Dermis microvascular lymphatic vessel endothelial cell (primary cell): ENCODE measurements at places on chromosomes 7 and 10.

- DNase-seq = no peak
These were observed 11.9 kb downstream of the CDH23 start for GRCh38 chr10:71408436-71409225.

DNA sequence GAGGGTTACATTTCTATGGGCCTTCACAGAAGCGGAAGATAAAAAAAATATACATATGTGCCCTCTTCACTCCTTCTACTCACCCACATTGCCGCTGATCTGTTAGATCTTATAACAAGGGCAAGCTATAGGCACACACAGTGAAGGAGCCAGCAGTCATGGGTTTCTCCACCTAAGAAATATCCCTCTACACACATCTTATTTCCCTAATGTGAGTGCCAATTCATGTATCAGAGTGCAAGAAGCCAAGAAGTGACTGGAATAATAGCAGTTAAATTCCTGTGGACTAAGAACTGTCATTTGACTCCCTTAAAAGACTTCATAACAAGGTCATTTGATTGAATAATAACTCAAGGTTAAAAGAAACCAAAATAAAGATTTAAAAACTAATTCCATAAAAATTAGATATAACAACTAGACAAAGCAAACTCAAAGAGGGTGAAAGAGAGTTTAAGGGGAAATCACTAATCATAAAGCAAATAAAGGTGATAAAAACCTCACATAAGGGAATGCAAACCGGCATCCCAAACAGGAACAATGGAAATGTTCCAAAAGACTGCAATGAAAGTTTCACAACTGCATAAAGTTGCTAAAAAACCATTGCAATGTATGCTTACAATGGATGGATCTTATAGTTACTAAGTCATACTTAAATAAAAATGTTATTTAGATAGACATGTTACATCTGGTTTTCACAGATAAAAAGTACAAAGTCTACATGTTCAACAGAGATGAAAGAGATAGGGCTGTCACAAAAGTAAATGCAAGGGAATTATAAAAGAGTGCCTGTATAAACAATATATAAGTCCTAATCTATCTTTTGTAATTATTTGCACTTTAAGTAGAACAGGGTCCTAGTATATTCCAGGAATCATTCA, 42.8 kb downstream of the ARHGAP21 start:
- no peak for DNase-seq

DNA sequence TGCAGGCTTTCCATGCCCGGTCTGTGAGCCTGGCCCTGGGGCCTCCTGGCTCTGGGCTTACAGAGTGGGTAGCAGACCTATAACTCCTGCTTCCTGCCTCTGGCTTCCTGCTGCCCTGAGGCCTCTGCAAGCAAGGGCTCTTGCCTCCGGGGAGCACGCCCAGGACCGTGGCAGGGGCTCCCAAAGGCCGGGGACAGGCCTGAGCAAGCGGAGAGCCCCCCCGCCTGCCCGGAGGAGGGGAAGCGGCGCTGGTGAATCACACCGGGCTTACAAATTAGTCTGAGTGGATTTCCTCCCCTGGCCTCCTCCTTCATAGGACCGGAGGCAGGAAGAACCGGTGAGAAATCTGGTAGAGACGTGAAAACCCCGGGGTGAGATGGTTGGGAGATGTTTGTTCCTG, 1.5 kb upstream of the MYL10 start:
- DNase-seq = no peak

GRCh38 chr7:116969371-116969902, 16.1 kb downstream of the ST7 start:
- DNase-seq = no peak

- DNase-seq = no peak
These were observed 454.1 kb downstream of the PARD3 start for GRCh38 chr10:34360984-34361383.

- no peak for DNase-seq
These were observed 991.5 kb downstream of the NRG3 start for GRCh38 chr10:82866424-82867020.

GRCh38 chr10:14399641-14400040, 68.9 kb upstream of the FRMD4A start:
- DNase-seq = no peak

GRCh38 chr10:15369256-15370211, 1.6 kb downstream of the FAM171A1 start:
- no peak for DNase-seq

GRCh38 chr7:128406314-128407232, 3.2 kb downstream of the IMPDH1 start:
- DNase-seq = no peak

DNA sequence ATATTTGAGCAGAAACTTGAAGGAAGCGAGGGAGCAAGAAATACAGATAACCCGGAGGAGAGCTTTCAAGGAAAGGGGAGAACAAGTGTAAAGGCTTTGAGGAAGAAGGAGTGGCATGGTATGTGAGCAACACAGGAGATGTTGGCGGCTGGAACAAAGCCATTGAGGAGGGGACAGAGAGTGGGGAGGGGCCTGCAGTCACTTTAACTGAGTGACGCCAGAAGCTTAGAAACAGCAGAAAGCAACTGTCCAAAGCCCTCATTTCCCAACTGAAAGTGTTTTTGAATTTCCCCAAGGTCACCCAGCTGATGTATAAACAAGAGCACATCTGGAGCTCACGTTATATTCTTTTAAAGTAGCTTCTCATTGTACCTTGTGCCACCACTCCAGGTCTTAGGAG, 19.1 kb downstream of the AUTS2 start:
- DNase-seq = no peak

DNA sequence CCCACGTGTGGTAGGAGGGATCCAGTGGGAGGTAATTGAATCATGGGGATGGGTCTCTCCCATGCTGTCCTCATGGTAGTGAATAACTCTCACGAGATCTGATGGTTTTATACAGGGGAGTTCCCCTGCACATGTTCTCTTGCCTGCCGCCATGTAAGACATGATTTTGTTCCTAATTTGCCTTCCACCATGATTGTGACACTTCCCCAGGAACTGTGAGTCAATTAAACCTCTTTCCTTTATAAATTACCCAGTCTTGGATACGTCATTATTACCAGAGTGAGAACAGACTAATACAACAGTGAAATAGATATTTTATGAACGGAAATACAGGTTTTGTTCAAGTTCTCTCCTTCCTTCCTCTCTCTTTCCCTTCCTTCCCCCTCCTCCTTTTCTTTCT, 15.8 kb downstream of the CALD1 start:
- DNase-seq = no peak

DNA sequence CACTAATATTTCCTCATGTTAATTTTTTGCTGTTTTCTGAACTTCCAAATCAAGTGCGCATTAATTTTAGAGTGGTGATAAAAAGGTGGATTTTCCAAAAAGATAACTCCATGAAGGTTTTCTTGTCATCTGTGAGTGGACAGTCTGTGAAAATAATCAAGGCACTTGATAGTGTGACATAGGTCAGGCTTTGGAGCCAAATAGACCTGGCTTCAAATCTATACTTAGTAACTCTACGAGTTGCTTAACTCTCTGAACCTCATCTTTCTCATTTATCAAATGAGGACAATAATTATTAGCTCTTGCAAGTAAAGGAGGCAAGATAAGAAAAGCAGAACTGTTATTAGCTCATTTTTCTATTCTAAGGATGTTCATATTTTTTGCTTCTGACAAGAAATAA, 24.7 kb upstream of the MET start:
- DNase-seq = no peak

DNA sequence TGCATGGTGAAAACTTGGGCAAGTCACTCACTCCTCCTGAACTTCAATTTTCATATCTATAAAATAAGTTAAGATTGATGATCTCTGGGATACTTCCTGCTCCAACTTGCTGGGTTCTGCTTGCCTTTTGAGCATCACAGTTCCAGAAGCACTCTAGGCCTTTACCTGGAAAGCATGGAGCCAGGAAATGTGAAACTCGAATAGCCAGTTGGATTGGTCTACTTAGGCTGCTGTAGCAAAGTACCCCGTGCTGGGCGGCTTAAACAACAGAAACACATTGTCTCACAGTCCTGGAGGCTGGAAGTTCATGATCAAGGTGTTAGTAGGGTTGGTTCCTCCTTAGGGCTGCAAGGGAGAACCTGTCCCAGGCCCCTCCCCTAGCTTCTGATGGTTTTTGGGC, 64.5 kb downstream of the NAMPT start:
- no peak for DNase-seq
